ENCODE measurements at places on chromosomes 11 and 22.

- DNase-seq = no peak
Observed at GRCh38 chr11:58811499-58811898, 33.0 kb downstream of the GLYATL2 start.

DNA sequence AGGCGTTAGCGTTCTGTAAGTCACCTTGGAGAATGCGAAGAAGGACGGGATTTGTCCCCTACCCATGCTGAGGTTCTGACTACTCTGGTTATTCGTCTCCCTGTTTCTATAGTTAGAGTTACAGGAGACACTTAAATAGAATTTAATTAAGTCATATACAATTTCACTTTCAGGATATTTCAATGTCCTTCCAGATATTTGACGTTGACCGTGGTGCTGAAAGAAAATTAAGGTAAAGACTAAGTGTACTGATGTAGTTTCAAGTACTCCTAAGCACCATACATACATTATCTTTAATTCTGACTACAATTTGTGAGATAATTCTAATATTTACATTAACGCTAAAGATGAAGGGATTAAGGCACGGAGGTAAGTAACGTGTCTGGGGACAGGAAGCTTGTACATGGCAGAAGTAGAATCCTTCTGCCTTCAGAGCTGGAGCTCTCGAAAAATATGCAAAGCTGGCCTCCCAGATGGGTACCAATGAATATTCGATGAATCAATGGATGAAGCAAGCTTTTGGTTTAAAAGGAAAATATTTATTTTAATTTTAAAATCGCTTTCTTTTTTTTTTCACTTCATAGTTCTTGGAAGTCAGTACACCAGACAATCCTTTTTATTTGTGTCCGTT is 539 bp upstream of the SLC36A4 start:
- DNase-seq = no peak

DNA sequence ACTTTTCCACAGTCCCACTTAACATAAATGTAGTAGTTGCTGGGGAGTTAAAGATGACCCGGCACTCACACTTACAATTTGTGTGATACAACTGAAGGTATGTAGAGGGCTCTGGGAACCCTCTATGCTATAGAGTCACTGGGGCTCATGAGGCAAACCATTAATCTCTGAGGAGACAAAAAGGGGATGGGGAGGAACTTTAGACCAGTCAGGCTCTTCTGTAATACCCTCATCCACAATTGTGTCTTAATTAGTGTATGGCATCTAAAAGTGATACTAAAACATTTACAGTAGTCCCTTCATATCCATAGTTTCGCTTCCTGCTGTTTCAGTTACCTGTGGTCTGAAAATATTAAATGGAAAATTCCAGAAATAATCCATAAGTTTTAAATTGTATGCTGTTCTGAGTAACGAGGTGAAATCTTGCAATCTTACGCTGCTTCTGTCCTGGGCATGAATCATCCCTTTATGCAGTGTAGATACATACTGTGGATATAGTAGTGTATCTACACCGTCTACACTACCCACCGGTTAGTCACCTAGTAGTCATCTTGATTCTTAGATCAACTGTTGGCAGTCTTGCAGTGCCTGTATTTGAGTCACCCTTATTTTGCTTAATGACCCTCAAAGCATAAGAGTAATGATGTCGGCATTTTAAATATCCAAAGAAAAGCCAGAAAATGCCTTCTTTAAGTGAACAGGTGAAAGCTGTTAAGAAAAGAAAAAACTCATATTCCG is 12.2 kb downstream of the CBL start:
- no peak for DNase-seq

DNA sequence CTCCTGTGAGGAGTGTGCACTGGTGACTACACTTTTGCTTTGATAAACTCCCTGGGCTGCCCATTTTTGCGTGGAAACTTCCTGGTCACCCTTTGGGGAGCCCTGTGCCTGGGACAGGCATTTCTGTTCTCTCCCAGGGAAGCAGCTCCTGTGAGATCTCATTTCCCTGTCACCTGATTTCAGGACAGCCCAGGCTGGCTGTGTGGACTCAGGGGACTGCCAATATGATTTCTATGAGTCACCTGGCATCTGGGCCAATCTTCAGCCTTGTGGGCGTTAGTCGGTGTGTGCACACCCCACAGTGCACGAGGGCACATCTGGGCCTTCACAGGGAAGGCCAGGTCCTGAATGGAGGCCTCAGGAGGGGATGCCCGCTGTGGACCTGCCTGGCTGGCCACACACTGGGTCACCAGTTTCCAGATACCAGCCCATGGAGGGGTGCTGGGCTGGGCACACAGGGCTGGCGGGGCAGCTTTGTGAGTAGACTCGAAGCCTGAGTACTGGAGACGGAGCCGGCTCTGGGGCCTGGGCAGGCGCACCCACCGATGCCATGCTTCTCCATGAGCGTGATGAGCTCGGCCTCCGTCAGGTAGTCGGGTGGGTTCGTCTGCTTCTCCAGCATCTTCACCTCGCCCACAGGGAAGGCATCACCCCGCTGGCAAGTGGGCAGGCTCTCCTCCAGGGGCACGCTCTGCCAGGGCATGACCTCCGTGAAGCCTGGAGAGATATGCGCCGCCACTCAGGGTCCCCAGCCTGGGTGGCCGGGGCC is 9.4 kb upstream of the PPM1F start:
- DNase-seq = no peak

DNA sequence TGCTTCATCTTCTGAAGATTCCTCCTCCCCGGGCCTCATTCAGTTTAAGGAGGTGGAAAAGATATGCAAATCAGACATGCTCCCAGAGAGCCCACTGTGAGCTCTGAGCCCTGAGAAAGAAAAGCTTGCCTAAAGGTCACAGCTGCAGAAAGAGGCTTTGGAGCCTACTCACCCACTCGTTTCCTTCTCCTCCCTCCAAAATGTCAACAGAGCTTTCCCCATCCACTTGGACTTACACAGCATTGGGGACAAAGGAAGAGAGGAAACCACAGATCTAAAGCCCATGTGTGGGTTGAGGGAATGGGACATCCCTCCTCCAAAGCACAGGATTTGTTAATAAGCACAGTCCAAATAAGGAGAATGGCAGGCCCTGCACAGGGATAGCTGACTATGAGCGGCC is 158.4 kb downstream of the ETS1 start:
- DNase-seq = no peak

- DNase-seq = no peak
Observed at GRCh38 chr22:24424001-24424900, 3.1 kb upstream of the ADORA2A start.

DNA sequence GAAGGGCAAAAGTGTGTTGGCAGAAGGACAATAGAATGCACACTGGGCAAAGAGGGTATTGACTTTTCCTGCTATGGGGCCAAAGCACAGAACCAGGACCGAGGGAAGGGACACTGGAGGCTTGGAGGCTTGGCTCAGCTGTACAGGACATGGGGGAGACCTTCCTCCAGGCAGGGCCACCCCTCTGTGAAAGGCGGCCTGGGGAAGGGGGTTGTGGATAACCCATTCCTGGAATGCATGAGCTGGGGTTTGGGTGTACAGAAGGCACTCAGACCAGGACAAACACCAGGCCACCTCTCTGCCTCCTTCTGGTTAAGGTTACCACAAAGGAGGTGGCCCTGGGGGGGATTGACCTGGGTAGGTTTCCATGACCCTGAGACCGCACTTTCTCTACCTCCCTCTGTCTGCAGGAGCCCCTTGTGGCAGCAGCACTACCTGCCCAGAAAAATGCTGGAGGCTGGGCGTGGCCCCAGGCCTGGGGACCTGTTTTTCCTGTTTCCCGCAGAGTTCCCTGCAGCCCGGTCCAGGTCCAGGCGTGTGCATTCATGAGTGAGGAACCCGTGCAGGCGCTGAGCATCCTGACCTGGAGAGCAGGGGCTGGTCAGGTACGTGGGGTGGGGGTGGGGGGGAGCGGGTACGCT is 9.6 kb downstream of the P2RY2 start:
- no peak for DNase-seq

Data from GM18507 (cell line).